NB4 (cell line): ENCODE measurements at places on chromosomes 6 and 20.
A peak's percentile ranks its signal among the peaks of the same experiment; 100 is the strongest.

- peak; percentile 76 for DNase-seq
Observed at GRCh38 chr20:48339190-48339985, 488.4 kb downstream of the PREX1 start.

- DNase-seq, result no peak
Observed at GRCh38 chr6:113619077-113619476, 238.1 kb upstream of the MARCKS start.

- DNase-seq, result peak; percentile 30
Observed at GRCh38 chr6:31042806-31043205, 32.5 kb downstream of the MUC22 start.

DNA sequence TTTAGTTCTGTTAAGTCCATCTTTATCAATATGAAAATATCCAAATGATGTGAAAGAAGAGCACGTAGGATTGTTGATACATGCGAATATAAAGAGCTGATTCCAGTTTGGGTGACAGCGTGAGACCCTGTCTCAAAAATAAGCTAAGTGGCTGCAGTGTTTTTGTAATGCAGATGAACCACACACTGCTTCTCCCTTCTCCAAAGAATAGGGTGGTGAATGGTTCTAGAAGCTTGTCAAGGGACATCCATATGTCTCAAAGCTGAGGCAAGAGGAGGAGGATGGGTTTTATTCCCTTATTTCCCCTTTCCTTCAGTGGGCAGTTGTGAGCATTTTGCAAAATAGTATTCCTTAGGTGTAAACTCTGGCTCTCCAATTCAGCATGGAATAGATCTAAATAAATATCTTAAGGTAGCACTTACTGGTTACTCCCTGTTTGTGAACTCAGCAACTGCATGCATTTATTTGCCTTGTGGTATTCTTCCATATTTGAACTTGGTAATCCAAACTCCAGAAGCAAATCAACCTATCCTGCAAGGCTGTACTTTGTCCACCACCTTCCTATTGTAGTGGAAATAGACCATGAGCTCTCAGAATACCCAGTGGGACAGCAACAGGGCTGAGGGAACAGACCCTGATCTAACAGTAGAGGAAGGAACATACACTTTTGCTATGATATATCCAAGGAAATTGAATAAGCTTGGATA is 38.0 kb downstream of the XRN2 start:
- DNase-seq, result no peak

- no peak for DNase-seq
Observed at GRCh38 chr6:164419099-164419498, 890.3 kb downstream of the C6orf118 start.

DNA sequence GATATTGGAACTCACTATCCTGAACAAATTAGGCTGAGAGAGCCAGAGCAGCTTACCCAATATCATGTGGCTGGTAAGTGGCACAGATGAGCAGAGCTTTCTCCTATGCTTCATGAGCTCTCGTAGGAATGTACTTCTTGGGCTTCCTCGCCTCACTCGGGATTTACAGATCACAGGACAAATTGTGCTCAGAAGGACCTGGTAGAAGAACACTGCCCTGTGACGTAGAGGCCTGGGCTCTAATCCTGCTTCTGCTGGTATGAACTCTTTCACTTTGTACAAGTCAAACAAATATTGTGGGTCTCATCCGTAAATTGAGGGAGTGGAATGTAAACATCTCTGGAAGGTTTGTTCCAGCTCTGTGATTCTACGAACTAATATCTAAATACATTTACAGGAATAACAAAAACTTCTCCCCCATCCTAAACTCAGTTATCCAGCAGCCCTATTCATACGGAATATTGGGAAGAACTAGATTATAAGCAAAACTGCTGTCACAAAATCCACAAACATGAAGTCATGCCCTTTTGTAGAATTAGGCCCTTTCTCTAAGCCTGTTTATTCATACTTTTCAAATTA is 187.6 kb downstream of the CLIC5 start:
- no peak for DNase-seq

- no peak for DNase-seq
Observed at GRCh38 chr20:64177787-64178186, 13.5 kb downstream of the MYT1 start.

GRCh38 chr6:2110504-2110903 is 134.9 kb downstream of the GMDS start:
- DNase-seq, result no peak

GRCh38 chr6:70282919-70283461 is 19.9 kb downstream of the COL9A1 start:
- no peak for DNase-seq

DNA sequence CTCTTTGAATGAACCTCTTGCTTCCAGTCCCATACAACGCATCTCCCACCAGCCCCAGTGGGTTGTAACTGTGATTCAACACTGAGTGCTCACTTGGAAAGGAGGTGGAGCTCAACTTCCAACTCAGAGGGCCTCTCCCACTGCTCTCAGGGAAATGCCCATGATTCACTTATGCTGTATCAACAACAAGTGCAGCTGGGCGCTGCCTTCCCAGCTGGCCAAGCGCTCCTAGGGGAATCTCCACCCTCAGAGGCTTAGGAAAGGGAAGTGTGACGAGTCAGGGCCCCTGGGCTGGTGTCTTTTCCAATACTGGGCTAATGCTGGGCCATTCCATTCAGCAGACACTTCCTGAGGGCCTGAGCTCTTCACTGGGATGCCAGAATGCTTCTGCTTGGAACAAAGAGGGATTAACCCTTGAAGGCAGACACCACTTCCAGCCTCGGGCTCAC is 8.1 kb upstream of the OCSTAMP start:
- no peak for DNase-seq

DNA sequence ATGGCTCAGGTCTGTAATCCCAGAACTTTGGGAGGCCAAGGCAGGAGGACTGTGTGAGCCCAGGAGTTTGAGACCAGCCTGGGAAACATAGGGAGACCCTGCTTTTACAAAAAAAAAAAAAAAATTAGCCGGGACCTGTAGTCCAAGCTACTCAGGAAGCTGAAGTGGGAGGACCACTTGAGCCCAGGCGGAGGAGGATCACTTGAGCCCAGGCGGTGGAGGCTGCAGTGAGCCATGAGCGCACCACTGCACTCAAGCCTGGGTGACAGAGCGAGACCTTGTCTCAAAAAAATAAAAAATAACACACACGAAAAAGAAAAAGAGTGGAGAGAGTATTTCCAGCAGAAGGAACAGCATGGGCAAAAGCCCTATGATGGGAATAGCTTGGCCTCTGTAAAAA is 2.0 kb downstream of the TTLL9 start:
- no peak for DNase-seq

DNA sequence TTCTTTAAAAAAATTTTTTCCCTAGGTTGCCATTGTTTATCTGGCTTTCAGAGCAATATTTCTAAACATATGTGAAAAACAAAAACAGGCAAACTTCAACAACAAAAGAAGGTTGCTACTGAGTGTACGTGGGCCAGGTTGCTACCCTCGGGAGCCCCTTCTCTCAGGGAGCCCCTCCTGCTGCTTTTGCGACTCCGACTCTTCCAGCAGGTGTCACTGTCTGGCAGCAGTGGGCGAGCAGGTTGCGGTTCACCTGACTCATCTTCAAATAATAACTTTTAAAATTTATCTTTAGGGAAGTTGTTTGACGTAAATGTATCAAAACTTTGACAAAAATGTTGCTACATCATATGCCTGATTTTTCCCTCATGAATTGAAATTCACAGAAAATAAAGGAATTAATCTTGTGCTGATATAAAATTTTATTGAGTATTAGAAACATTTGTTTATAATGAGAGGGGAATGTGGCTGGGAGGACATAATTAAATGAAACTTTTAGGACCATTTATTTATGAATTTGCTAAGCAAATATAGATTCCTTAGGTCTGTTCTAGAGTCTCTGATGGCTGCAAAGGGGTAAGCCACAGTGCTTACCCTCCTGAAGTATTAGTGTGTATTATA is 138.8 kb downstream of the HIVEP1 start:
- DNase-seq, result peak; percentile 56
